ENCODE measurements at places on chromosomes 2 and 18. TPM values are rescaled to one million over a fixed set of nuclear protein-coding genes. Genes with fewer than 3 reads are reported as not detected.

- H3K27ac ChIP-seq, result no peak overlapping the region
- no peaks in the 10 kb centered on the region for H3K36me3 ChIP-seq
- no peaks in the 10 kb centered on the region for H3K4me1 ChIP-seq
- no peak overlapping the region for H3K4me3 ChIP-seq
- H3K27me3 ChIP-seq, result no peaks in the 10 kb centered on the region
Observed at GRCh38 chr2:240757086-240757614, 62.9 kb downstream of the KIF1A start.

GRCh38 chr18:13103366-13103765 lies 112.2 kb downstream of the CEP192 start:
- DNase-seq, result no peak
- H3K36me3 ChIP-seq, result peaks cover 56% of the 10 kb centered on the region
- H3K4me3 ChIP-seq, result no peak overlapping the region
- H3K27me3 ChIP-seq, result no peaks in the 10 kb centered on the region
- no peaks in the 10 kb centered on the region for H3K4me1 ChIP-seq
- H3K27ac ChIP-seq, result no peak overlapping the region

The SULT1C3 gene
- not detected for total RNA-seq

- DNase-seq, result no peak
- no peak overlapping the region for H3K4me3 ChIP-seq
- no peak overlapping the region for H3K27ac ChIP-seq
Observed at GRCh38 chr2:237459741-237460174, 27.3 kb upstream of the MLPH start.

The USP14 gene
- total RNA-seq, result 20.9 TPM

The DPP10 gene
- 4.1 TPM for total RNA-seq

DNA sequence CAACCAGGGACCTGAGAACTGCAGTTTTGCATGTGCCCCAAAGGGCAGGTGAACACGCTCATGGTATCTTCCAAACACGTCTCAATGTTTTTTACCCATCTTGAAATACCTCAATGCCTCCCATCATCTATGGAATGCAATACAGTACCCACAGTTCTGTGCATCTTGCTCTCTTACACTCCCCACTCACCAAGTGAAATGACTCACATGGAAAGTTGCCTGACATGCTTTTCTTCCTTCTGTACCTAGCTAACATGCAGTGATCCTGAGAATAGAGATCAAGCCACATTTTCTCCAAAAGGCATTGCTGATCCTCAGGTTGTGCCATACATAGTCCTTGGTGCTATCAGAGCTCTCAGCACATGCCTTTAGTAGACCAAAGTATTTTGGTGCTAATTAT lies 373.9 kb downstream of the GPD2 start:
- H3K4me3 ChIP-seq, result no peak overlapping the region

The POTEI gene
- total RNA-seq, result not detected

GRCh38 chr18:4705894-4706293 lies 250.8 kb upstream of the DLGAP1 start:
- no peaks in the 10 kb centered on the region for H3K27me3 ChIP-seq
- no peak for DNase-seq
- no peak overlapping the region for H3K4me3 ChIP-seq
- H3K4me1 ChIP-seq, result no peaks in the 10 kb centered on the region
- H3K36me3 ChIP-seq, result no peaks in the 10 kb centered on the region

GRCh38 chr2:188966079-188966571 lies 8.0 kb upstream of the COL3A1 start:
- H3K27ac ChIP-seq, result no peak overlapping the region
- no peaks in the 10 kb centered on the region for H3K27me3 ChIP-seq
- DNase-seq, result no peak
- no peaks in the 10 kb centered on the region for H3K4me1 ChIP-seq

GRCh38 chr2:234487356-234487755 lies 9.5 kb downstream of the ARL4C start:
- H3K27me3 ChIP-seq, result no peaks in the 10 kb centered on the region
- H3K4me1 ChIP-seq, result no peaks in the 10 kb centered on the region

DNA sequence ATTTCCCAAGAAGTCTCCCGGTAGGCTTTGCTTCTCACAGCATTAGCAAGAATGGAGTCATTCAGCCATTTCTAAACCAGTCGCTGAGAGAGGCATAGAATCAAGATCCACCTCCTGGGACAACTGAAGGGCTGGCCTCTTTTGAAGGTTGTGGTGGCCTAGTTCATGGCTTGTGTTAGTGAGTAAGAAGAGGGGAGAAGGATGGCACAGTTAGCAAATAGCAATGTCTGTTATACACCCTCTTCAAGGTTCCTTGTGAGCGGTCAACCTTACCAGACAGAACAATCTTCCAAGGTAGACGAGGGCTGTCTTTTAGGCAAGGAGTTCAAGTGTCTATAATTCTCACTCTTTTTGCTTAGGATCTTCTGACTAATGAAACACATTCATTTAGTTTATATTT lies 35.4 kb upstream of the DNAH7 start:
- no peaks in the 10 kb centered on the region for H3K27me3 ChIP-seq
- no peaks in the 10 kb centered on the region for H3K4me1 ChIP-seq
- H3K27ac ChIP-seq, result no peak overlapping the region
- no peaks in the 10 kb centered on the region for H3K36me3 ChIP-seq
- no peak for DNase-seq
- no peak overlapping the region for H3K4me3 ChIP-seq

- peaks cover 63% of the 10 kb centered on the region for H3K36me3 ChIP-seq
- no peaks in the 10 kb centered on the region for H3K27me3 ChIP-seq
- no peak for DNase-seq
- H3K4me3 ChIP-seq, result no peak overlapping the region
- no peak overlapping the region for H3K27ac ChIP-seq
Observed at GRCh38 chr2:117940436-117940835, 73.4 kb downstream of the CCDC93 start.

- H3K4me3 ChIP-seq, result no peak overlapping the region
- DNase-seq, result no peak
- no peak overlapping the region for H3K27ac ChIP-seq
- H3K4me1 ChIP-seq, result no peaks in the 10 kb centered on the region
- H3K27me3 ChIP-seq, result no peaks in the 10 kb centered on the region
Observed at GRCh38 chr2:172179045-172179701, 76.5 kb upstream of the DLX2 start.

DNA sequence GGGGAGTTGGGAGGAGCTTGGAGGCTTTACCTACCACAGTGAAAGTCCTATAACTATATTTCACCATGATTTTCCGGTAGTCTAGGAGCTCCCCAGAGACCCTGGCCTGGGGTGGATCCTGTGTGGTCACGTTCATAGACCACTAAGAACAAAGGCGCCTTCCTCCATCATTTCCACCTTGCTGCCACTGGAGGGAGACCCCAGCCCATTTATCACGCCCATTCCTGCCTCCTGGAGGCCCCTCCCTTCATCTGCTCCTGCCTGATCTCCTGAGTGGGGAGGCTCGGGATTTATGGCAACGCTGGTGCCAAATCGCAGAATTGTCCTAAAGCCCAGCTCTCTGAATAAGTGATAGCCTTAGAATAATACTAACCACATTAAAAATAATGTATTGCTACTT lies 507.6 kb upstream of the SPHKAP start:
- no peaks in the 10 kb centered on the region for H3K27me3 ChIP-seq
- DNase-seq, result no peak
- H3K36me3 ChIP-seq, result no peaks in the 10 kb centered on the region
- no peak overlapping the region for H3K4me3 ChIP-seq
- no peaks in the 10 kb centered on the region for H3K4me1 ChIP-seq

The GPR75 gene
- 5.4 TPM for total RNA-seq

The AQP12A gene
- total RNA-seq, result not detected

DNA sequence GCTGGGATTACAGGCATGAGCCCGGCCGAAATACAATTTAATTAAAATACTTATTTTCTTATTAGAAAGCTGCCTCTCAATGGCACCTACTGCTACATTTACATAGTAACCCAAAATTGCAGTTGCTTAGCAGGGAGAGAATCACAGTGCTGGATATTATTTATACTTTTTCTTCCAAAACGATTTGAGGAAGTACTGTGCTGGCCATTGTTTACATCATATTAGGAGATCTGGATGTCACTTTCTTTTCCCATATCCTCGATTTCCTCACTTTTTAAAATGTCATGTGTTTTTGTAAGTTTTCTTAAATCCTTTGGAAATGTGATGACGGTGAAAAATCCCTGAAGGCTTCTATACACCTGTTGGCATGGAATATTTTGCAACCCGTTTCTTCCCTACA lies 3.4 kb upstream of the SP3 start:
- no peaks in the 10 kb centered on the region for H3K4me1 ChIP-seq
- H3K4me3 ChIP-seq, result no peak overlapping the region
- no peak for DNase-seq
- no peaks in the 10 kb centered on the region for H3K27me3 ChIP-seq

- no peaks in the 10 kb centered on the region for H3K4me1 ChIP-seq
- no peak overlapping the region for H3K27ac ChIP-seq
- H3K27me3 ChIP-seq, result no peaks in the 10 kb centered on the region
- no peaks in the 10 kb centered on the region for H3K36me3 ChIP-seq
- DNase-seq, result no peak
Observed at GRCh38 chr2:201261471-201261870, 1.1 kb downstream of the CASP8 start.

DNA sequence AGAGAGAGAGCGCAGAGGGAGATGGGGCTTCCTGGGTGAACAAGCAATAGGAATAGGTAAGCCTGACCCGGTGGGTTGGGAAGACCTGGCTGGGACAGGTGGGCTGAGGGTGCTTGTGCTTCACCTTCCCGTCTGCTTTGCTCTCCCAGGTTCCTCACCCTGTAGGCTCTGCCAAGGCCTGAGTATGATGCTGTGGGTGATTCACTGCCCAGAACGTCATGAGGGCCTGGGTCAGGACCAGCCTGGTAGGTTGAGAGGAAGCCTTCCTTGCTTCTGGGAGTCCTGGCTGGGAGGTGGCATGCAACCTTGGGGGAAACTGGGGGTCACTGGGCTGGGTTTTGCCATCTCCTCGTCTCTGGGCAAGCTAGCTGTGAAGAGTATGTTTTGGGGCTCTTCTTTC lies 220.2 kb upstream of the APCDD1 start:
- no peaks in the 10 kb centered on the region for H3K36me3 ChIP-seq
- H3K4me3 ChIP-seq, result no peak overlapping the region
- no peaks in the 10 kb centered on the region for H3K27me3 ChIP-seq
- no peak for DNase-seq
- no peaks in the 10 kb centered on the region for H3K4me1 ChIP-seq

GRCh38 chr2:159176555-159176954 lies 109.9 kb downstream of the WDSUB1 start:
- DNase-seq, result no peak
- H3K27me3 ChIP-seq, result no peaks in the 10 kb centered on the region
- H3K27ac ChIP-seq, result no peak overlapping the region
- no peak overlapping the region for H3K4me3 ChIP-seq
- peaks cover 9% of the 10 kb centered on the region for H3K36me3 ChIP-seq
- H3K4me1 ChIP-seq, result no peaks in the 10 kb centered on the region

DNA sequence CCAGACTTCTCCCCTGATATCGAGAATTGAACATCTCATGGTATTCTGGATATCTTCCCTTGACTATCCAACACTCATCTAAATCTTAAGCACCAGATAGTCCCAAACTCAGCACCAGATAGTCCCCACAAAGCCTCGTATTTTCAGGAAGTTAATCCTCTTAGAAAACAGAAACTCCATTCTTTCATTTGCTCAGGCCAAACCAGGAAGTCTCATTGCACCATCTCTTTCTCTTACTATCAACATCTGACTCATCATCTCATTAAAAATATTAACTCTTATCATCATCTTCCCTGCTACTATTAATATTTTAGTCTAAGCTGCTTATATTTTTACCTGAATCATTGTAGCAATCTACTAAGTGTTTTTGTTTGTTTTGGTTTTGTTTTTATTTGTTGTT lies 286.4 kb downstream of the GALNT13 start:
- no peak overlapping the region for H3K27ac ChIP-seq
- H3K4me1 ChIP-seq, result no peaks in the 10 kb centered on the region

DNA sequence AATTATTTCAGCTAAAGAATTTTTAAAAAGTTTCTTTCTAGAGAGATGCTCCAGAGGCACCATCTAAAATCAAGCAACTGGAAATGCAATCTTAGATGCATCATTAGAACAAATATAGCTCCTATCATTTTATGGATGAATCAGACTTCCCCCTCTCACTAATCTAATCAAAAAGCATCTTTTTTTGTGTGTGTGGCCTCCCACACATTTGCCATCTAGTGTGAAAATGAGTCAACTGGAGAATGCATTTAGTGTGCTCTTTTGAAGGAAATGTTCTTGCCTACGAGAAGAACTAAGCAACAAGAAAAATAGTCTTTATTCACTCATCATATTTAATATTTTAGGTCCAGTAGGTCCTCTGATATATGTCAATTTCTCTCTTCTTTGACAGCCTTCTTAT lies 39.5 kb upstream of the FIGN start:
- H3K4me3 ChIP-seq, result no peak overlapping the region
- no peaks in the 10 kb centered on the region for H3K27me3 ChIP-seq
- H3K36me3 ChIP-seq, result no peaks in the 10 kb centered on the region
- no peak for DNase-seq
- H3K4me1 ChIP-seq, result peaks cover 6% of the 10 kb centered on the region

- no peaks in the 10 kb centered on the region for H3K4me1 ChIP-seq
- no peak for DNase-seq
- no peak overlapping the region for H3K4me3 ChIP-seq
Observed at GRCh38 chr18:62918361-62918760, 203.0 kb downstream of the PHLPP1 start.

The ELOA2 gene
- total RNA-seq, result not detected

GRCh38 chr18:73979742-73980141 lies 167.9 kb downstream of the FBXO15 start:
- H3K36me3 ChIP-seq, result no peaks in the 10 kb centered on the region
- no peaks in the 10 kb centered on the region for H3K27me3 ChIP-seq
- DNase-seq, result no peak
- H3K4me3 ChIP-seq, result no peak overlapping the region
- no peak overlapping the region for H3K27ac ChIP-seq

DNA sequence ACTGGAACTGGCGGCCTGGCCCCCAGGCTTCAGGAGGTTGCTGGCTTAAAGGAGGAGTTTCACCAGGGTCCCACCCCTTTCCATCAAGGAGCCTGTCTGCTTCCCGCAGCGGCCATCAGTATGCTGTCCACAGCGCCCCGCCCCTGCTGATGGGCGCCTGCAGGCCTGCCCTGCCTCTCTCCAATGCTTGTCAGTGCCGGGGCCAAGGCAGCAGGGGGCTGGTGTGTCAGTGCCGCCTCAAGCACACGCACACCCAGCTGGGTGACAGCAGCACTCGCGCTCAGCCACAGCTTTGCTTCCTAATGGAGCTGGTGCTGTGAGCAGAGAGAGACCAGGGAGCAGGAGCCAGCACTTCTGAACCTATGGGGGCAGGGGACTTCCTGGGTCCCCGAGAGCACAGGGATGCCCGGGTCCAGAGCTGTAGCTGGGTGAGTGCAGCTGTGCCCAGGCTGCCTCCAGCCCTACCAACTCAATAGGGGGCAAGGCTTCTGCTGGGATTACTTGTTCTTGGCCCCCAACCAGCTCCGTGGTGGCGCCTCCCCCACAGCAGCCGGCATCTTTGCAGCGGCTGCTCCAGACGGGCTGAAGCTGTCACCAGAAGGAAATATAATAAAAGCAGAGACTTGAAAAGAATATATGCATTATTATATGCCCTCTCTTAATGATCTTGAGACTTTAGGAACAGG lies 377.2 kb upstream of the LRATD1 start:
- H3K4me3 ChIP-seq, result no peak overlapping the region
- H3K27ac ChIP-seq, result no peak overlapping the region
- no peak for DNase-seq
- no peaks in the 10 kb centered on the region for H3K4me1 ChIP-seq
- H3K36me3 ChIP-seq, result no peaks in the 10 kb centered on the region
- no peaks in the 10 kb centered on the region for H3K27me3 ChIP-seq
